ENCODE measurements at places on chromosomes 3 and 15.

GRCh38 chr3:105499961-105500360 is 133.3 kb downstream of the ALCAM start:
- no peak for DNase-seq

GRCh38 chr3:62682826-62683225 is 192.4 kb downstream of the CADPS start:
- DNase-seq: no peak

- no peak for DNase-seq
These were observed 400.0 kb upstream of the PPP2R3A start for GRCh38 chr3:135565546-135565945.

- no peak for DNase-seq
These were observed 86.5 kb upstream of the PRR20G start for GRCh38 chr3:127374086-127375010.

All from esophagus squamous epithelium (tissue), 5 donors.